ENCODE measurements at places on chromosomes 1 and 21.

- H3K27me3 ChIP-seq = no peaks in the 10 kb centered on the region
- H3K27ac ChIP-seq = no peak overlapping the region
- H3K36me3 ChIP-seq = no peaks in the 10 kb centered on the region
- no peak for DNase-seq
- no peaks in the 10 kb centered on the region for H3K4me1 ChIP-seq
These were observed 37.7 kb upstream of the TMEM125 start for GRCh38 chr1:43232074-43232473.

GRCh38 chr1:19786988-19787423 is 12.7 kb downstream of the TMCO4 start:
- peaks cover 9% of the 10 kb centered on the region for H3K36me3 ChIP-seq
- DNase-seq = no peak
- no peaks in the 10 kb centered on the region for H3K4me1 ChIP-seq
- no peaks in the 10 kb centered on the region for H3K27me3 ChIP-seq
- H3K27ac ChIP-seq = no peak overlapping the region

DNA sequence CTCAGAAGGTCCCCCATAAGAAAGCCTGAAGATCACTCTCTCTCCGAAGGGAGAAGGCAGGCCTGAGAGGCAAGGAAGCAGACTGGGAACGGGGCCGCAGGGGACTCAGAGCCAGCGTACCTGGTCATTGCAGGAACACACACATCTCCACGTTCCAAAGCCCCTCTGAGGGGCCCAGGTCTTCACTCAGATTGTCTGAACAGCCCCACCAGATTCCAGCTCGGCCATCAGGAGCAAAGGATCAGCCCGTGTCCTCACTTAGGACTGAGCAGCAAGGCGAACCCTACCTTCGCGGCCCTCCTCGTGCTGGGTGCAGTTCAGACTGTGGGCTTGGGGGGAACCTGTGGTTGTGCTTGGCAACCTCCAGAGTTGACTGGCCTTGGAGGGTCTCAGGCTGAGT is 43.9 kb upstream of the SOX13 start:
- no peak for DNase-seq
- H3K27ac ChIP-seq = no peak overlapping the region
- no peaks in the 10 kb centered on the region for H3K36me3 ChIP-seq
- H3K4me3 ChIP-seq = no peak overlapping the region
- no peaks in the 10 kb centered on the region for H3K27me3 ChIP-seq
- no peaks in the 10 kb centered on the region for H3K4me1 ChIP-seq

DNA sequence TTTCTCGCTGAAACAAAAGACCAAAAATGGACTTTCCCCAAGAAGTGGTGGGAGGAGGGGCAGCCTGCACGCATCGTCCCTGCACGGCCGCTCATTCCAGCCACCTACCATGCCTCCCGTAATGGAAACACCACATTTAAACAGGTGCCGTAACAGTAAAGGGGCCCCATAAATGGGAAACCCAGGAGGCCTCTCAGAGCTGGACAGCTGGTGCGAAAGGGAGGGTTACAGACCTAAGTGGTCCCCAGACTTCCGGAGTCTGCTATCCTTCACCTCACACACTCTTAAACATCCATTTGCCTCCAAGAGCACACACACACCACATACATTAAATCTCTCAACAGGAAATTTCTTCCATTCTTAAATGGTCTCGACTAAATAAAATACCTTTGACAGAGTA is 120.7 kb upstream of the SOD1 start:
- DNase-seq = no peak
- no peaks in the 10 kb centered on the region for H3K4me1 ChIP-seq
- H3K27me3 ChIP-seq = no peaks in the 10 kb centered on the region
- H3K36me3 ChIP-seq = no peaks in the 10 kb centered on the region
- no peak overlapping the region for H3K4me3 ChIP-seq

- H3K4me1 ChIP-seq = no peaks in the 10 kb centered on the region
- no peak overlapping the region for H3K27ac ChIP-seq
- no peaks in the 10 kb centered on the region for H3K27me3 ChIP-seq
These were observed 150.8 kb downstream of the TGFB2 start for GRCh38 chr1:218495931-218496330.

DNA sequence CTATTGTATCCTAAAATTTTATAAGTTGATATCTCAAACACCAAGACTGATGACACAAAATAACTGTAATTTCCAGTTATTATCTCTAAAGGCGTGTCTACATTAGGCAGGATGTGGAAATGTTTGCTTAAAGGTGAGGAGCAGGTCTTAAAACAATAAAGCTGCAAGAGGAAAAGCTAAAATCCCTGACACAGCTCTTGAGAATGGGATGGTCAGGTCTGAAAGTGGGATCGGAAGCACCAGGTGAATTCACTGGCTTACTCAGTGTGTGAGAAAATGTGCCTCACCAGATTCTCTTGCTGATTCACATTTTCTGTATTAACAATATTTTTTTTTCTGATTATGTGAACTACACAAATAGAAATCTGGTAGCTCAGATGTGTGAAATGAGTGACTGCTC is 421.9 kb upstream of the ADAMTS5 start:
- no peaks in the 10 kb centered on the region for H3K4me1 ChIP-seq
- no peaks in the 10 kb centered on the region for H3K27me3 ChIP-seq
- no peaks in the 10 kb centered on the region for H3K36me3 ChIP-seq
- no peak for DNase-seq
- H3K4me3 ChIP-seq = no peak overlapping the region
- no peak overlapping the region for H3K27ac ChIP-seq

- no peak overlapping the region for H3K4me3 ChIP-seq
- H3K27ac ChIP-seq = no peak overlapping the region
- no peaks in the 10 kb centered on the region for H3K4me1 ChIP-seq
- no peaks in the 10 kb centered on the region for H3K36me3 ChIP-seq
- H3K27me3 ChIP-seq = no peaks in the 10 kb centered on the region
- DNase-seq = no peak
These were observed 20.8 kb upstream of the NID1 start for GRCh38 chr1:236085545-236086159.

DNA sequence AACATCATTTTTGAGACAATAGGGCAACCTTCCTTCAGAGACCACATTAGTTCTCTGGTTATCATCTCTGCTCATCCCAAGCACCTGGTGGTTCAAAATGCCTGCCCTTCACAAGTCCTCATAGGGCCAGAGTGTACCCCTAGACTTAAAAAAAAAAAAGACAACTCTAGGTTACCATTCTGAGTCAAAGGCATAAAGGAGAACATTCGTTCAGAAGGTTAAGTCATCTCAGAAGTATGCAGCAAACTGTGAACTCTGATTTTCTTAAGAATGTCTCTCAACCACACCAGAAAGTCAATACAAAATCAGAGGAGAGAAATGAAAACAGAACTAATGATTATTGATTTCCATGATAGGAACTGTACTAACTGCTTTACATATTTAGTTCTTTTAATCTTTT is 9.2 kb upstream of the BEND5 start:
- DNase-seq = no peak
- no peak overlapping the region for H3K27ac ChIP-seq
- no peaks in the 10 kb centered on the region for H3K36me3 ChIP-seq
- H3K4me1 ChIP-seq = no peaks in the 10 kb centered on the region
- H3K27me3 ChIP-seq = no peaks in the 10 kb centered on the region

- H3K27me3 ChIP-seq = no peaks in the 10 kb centered on the region
- no peak for DNase-seq
- no peaks in the 10 kb centered on the region for H3K4me1 ChIP-seq
These were observed 42.1 kb upstream of the DEPDC1 start for GRCh38 chr1:68538941-68539340.

- H3K4me1 ChIP-seq = peaks cover 3% of the 10 kb centered on the region
- H3K27ac ChIP-seq = no peak overlapping the region
- no peaks in the 10 kb centered on the region for H3K36me3 ChIP-seq
These were observed 4.3 kb upstream of the LRP8 start for GRCh38 chr1:53332186-53332564.

DNA sequence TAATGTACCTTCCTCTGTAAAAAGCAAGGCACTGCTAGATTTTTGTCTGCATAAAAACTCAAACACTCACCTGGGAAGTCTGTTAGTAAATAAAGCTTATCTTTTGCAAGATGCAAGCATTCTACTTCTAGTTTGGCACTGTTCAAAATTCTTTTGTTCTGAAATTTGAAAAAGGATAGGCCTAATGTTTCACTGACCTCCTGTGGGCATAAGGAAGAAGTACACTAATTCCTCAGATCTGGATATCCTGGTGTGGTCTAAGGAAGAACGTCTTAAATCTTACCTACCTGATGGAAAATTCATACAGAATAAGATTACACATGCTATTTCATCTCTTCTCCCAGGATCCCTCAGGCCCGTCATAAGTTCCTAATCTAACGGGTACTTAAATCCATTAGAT is 93.5 kb upstream of the CAMK1G start:
- no peak for DNase-seq
- no peaks in the 10 kb centered on the region for H3K4me1 ChIP-seq
- H3K27me3 ChIP-seq = no peaks in the 10 kb centered on the region
- H3K36me3 ChIP-seq = no peaks in the 10 kb centered on the region
- H3K4me3 ChIP-seq = no peak overlapping the region

GRCh38 chr1:109979489-109980091 is 5.0 kb upstream of the AHCYL1 start:
- peaks cover 4% of the 10 kb centered on the region for H3K27me3 ChIP-seq
- H3K4me1 ChIP-seq = peaks cover 5% of the 10 kb centered on the region
- H3K36me3 ChIP-seq = no peaks in the 10 kb centered on the region

DNA sequence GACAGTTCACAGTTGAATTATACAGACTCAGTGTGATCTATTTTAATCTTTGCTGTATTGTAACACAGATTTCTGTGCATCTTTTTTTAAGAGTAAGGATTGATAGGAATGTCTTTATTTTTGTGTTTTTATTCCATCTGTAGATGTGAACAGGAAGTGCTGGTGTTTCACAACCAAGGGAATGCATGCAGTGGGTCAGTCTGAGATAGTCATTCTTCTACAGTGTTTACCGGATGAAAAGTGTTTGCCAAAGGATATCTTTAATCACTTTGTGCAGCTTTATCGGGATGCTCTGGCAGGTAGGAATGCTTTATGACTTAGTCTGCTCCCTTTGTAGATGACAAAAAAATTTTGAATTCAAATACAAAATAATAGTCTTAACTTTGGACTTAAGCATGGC is 84.5 kb downstream of the CC2D1B start:
- no peak overlapping the region for H3K27ac ChIP-seq
- DNase-seq = no peak
- H3K27me3 ChIP-seq = no peaks in the 10 kb centered on the region
- H3K36me3 ChIP-seq = no peaks in the 10 kb centered on the region
- H3K4me3 ChIP-seq = no peak overlapping the region

DNA sequence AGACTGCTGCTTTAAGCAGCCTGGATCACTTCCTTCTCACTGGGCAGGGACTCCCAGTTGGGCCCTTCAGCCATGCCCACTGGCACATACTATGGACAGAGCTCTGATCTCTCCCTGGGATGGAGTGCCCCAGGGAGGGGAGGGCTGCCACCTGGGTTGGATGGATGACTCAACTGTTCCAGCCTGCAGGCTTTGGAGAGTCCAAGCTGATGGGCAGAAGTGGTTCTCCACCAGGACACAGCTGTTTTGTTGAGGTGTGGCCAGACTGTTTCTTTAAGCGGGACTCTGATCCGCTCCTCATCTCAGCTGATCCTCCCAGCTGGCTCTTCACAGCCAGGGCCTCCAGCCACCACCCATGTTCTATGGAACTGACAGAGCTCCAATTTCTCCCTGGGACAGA is 166.9 kb downstream of the MAGI3 start:
- H3K27me3 ChIP-seq = no peaks in the 10 kb centered on the region
- no peaks in the 10 kb centered on the region for H3K36me3 ChIP-seq
- H3K4me1 ChIP-seq = no peaks in the 10 kb centered on the region
- DNase-seq = no peak
- H3K27ac ChIP-seq = no peak overlapping the region
- no peak overlapping the region for H3K4me3 ChIP-seq

GRCh38 chr1:226420897-226421296 is 13.0 kb upstream of the PARP1 start:
- no peak overlapping the region for H3K4me3 ChIP-seq
- peaks cover 8% of the 10 kb centered on the region for H3K4me1 ChIP-seq
- DNase-seq = no peak
- H3K36me3 ChIP-seq = no peaks in the 10 kb centered on the region
- no peaks in the 10 kb centered on the region for H3K27me3 ChIP-seq

- H3K4me1 ChIP-seq = peaks cover 10% of the 10 kb centered on the region
- no peak overlapping the region for H3K4me3 ChIP-seq
- no peak for DNase-seq
- peaks cover 54% of the 10 kb centered on the region for H3K36me3 ChIP-seq
- peak overlapping the region; percentile 58 for H3K27ac ChIP-seq
These were observed 58.4 kb downstream of the CAPN2 start for GRCh38 chr1:223770621-223771315.

DNA sequence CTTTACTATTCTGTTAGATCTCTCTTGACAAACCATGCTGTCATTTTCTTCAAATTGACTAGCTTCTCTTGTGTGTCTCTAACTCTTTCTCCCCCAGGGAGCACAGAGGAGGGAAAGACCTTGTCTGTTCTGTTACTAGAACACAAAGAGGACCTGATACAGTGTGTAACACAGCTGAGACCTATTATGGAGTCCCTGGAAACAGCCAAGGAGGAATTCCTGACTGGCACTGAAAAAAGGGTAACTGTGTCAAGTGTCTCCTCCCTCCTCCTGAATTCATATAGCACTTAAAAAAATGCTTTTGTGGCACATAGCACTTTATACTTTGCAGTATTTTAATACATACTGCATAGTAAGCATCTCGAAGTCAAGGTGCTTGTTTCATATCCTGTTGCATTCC is 50.6 kb downstream of the ZBTB40 start:
- no peak for DNase-seq
- H3K36me3 ChIP-seq = peaks cover 23% of the 10 kb centered on the region
- H3K27ac ChIP-seq = no peak overlapping the region
- no peak overlapping the region for H3K4me3 ChIP-seq
- no peaks in the 10 kb centered on the region for H3K27me3 ChIP-seq

DNA sequence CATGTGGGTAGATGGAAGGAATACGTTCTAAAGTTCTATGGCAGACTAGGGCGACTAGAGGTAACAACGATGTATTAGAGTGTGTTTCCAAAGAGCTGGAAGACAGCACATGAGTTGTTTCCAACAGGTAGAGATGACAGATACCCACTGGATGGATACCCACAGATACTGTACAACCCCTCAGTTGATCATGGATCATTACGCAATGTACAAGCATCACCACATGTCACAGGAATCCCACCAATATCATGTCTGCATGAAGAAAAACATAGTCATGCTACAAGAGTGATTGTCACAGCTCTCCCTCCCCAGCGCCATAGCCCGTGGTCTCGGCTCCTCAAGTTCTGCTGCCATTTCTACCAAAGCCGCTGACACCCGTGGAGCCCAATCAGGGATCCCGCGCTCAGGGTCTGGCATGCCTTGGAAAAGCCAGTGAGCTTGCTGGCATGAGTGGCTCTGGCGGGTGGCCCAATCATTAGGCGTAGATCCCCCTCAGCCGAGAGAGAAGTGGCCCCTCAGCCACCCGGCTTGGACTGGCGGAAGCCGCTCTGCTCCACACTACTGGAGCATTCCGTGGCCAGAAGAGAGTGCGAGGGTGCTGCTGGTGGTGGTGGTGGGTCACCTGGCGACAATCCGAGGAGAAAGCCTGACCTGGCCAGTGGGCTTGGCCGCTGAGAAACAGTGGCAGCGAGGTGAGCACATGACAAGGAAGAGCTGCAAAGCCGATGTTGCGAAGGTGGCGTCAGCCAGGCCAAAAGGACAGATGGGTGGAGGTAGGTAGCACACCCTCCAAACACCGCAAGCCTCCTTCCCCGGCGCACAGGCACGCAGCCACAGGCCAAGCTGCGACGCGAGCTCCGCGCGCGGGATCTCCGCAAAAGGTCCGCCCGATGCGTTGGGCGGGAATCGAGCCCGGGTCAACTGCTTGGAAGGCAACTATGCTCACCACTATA is 65.7 kb upstream of the FCGR2A start:
- peaks cover 5% of the 10 kb centered on the region for H3K4me1 ChIP-seq
- no peak overlapping the region for H3K27ac ChIP-seq
- peaks cover 12% of the 10 kb centered on the region for H3K27me3 ChIP-seq
- no peak overlapping the region for H3K4me3 ChIP-seq

GRCh38 chr1:209434631-209435217 is 148.8 kb upstream of the CAMK1G start:
- no peak overlapping the region for H3K4me3 ChIP-seq
- no peak for DNase-seq
